ENCODE measurements at places on chromosomes 6 and 20.

GRCh38 chr6:163756079-163756478, 341.6 kb downstream of the QKI start:
- no peak for DNase-seq

- DNase-seq: no peak
These were observed 209.7 kb upstream of the SUPT3H start for GRCh38 chr6:45587229-45588060.

GRCh38 chr6:33298773-33299236, at the start of gene RGL2:
Gene RGL2, minus strand, starts transcription at chr6:33298942. Its CDS starts 332 bp downstream, at chr6:33298610.
- no peak for DNase-seq

DNA sequence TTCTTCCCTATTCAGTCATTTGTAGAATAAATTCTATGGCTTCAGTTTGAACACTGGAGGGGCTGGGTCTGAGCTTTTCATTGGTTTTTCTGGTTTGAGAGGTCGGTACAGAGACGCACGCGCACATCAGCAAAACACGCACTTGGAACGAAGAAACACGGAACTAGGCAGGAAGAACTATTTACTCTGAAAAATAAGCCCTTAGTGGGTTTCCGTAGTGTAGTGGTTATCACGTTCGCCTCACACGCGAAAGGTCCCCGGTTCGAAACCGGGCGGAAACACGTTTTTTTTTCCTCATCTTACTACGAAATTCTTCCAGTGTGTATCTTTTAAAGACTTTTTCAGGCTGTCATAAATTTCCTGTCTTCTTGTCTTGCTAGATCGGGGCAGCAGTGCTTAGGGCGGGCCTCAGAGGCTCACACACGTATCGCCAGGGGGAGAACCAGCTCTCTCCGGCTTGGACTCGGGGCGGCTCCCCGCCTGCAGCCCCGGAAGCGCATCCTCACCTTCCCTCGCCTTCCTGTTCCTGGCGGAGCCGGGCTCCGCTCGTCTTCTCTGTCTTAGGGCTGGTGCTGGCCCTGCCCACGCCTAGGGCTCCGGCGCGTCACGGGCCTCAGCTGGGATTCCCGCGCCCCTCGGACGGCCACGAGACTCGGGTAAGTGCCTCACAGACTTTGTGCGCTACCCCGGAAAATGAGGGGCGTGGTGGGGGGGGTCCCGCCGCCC, at the start of gene HMGN4:
Gene HMGN4 (plus strand): TSS at position 521 of the 726 bp plus-strand sequence. CDS start 6,841 bp downstream, outside the sequence.
- peak; percentile 87 for DNase-seq

DNA sequence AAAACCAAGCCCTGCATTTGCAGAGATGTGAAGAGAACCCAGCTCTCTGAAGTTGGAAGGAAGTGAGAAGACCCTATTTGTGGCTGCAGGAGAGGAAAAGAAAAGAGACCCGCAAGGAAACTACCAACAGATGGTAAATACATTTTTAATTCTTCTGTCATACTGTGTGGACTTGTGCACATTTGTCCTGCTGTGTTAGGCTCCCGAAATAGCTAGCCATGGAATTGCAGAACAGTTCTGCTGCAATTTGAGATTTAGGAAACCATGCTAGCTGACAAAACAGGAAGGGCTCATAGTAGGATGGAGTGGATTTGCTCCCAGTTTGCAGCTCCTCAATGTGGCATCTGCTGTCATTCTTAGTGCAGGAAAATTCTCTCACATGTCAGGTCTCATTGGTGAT, 12.1 kb upstream of the ATXN1 start:
- no peak for DNase-seq

- DNase-seq: no peak
These were observed 166.7 kb upstream of the ADGRB3 start for GRCh38 chr6:68468244-68468884.

DNA sequence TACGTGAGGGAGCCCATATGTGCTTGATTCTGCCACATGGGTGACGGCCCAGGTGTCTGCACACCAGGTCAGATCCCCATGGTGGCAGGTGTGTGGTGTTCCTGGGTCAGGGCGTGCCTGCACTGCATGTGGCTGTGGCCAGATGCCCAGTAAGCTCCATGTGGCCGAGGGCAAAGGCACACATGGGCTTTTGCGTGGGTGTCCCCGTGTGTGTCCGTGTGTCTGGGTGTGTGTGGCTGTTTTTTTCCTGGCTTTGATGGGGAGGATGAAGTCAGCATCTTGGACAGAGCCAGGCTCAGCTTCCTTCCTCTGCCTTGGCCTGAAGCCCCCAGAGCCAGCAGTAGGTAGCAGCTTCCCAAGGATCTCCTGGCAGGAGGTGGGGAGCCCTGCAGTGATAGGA, 1.5 kb upstream of the TNXB start:
- DNase-seq: no peak

- DNase-seq: peak; percentile 43
These were observed 153.0 kb downstream of the BCAS1 start for GRCh38 chr20:53917145-53918019.

GRCh38 chr6:36822506-36823269, 16.6 kb downstream of the CPNE5 start:
- no peak for DNase-seq

DNA sequence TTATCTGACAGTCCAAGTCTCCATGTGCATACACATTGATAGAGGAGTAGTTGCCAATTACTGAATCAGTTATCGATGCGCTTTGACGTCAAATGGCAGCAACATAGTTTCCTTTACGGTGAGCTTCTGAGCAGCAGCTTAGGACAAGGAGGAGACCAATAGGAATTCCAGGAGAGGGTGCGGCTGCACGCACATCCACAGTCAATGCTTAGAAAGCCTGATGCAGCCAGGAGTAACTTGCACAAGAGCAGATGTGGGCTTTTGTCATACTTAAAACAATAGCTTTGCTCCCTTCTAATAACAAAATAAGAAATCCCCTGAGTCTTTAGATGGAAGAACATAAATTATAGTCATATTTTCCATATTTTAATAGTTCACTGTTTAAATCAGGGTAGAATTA, 442.1 kb downstream of the BCKDHB start:
- DNase-seq: no peak

- DNase-seq: no peak
These were observed 34.4 kb downstream of the EDN3 start for GRCh38 chr20:59334651-59335300.
